Naive thymus-derived CD4-positive, alpha-beta T cell (primary cell): ENCODE measurements at places on chromosomes 6 and 20. TPM values are rescaled to one million over a fixed set of nuclear protein-coding genes. Genes with fewer than 3 reads are reported as not detected.

APOBEC2 gene
- total RNA-seq, result not detected in 2 replicates

DNA sequence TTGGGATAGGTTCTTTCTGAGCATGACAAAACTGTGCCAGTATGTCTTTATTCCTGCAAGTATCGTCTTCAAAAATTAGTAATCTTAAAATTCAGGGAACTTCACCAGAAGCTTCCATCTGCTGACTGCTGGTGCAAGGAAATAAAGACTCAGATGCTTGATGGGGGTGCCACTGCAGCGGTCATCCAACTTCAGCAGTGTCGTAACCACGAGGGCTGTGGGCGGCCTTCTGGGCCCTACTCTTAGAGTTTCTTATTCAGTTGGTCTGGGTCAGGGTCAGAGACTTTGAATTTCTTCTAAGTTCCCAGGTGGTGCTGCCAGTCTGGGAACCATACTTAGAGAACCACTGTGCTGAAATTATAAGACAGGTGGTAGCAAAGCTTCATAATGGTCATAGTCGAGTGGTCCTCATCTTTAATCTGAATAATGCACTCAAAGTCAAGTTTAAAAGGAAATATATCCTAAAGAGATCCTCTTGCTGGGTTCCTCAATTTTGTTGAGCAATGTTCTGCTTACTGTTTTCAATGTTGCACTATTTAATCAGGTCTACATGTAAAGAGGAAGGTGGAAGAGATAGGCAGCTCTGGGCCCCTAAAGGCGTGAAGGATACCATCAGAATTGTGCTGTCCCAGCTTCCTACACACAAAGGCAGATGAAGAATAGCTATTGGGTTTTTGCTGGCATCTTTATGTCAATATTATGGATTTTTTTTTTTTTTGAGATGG is 165.4 kb upstream of the GMDS start:
- no peak for DNase-seq

- DNase-seq, result no peak
Measured at GRCh38 chr6:167481307-167481926, 156.5 kb downstream of the TTLL2 start.

DNA sequence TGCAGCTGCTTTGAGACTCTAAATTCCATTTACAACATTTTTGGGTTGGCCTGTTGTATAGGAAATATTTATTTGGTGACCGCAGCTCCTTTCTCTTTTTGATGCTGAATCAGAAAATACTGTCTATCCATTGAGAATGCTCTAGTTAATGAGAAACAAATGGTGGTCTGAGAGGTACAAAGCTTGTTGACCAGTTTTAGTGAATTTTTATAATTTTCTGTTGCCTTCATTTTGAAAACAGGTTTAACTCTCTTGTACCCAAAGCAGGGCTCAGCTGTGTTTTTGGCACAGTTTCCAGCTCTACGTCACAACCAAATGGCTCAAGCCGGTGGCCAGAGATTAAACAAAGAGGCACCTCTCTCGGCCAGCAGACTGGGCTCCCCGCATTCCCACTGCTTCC is 113.2 kb downstream of the FNDC1 start:
- no peak for DNase-seq

GRCh38 chr20:48401359-48401758 is 426.4 kb downstream of the PREX1 start:
- DNase-seq, result no peak

DNA sequence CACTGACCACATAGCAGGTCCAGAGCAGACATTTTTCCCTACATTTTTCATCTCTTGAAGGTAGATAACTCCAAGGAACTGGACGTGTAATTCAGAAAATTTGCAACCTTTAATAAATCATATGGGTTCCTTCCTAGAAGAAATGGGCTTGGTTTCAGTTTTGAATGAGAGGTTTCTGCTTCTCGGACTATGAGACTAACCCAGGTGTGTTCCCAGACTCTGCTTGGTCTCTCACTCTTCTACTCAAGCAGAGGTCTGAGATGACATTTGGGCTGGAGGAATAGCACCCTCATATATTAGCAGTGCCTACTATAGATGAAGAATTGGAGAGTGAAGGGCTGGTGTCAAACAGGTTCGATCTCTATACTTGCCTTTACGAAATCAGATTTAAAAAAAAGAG is 231.2 kb downstream of the DOK5 start:
- DNase-seq, result no peak
